ENCODE measurements at places on chromosomes 12 and 14.

GRCh38 chr12:5010151-5010550, 33.5 kb upstream of the KCNA5 start:
- DNase-seq, result no peak

- no peak for DNase-seq
Observed at GRCh38 chr12:128702371-128702770, 121.4 kb downstream of the SLC15A4 start.

DNA sequence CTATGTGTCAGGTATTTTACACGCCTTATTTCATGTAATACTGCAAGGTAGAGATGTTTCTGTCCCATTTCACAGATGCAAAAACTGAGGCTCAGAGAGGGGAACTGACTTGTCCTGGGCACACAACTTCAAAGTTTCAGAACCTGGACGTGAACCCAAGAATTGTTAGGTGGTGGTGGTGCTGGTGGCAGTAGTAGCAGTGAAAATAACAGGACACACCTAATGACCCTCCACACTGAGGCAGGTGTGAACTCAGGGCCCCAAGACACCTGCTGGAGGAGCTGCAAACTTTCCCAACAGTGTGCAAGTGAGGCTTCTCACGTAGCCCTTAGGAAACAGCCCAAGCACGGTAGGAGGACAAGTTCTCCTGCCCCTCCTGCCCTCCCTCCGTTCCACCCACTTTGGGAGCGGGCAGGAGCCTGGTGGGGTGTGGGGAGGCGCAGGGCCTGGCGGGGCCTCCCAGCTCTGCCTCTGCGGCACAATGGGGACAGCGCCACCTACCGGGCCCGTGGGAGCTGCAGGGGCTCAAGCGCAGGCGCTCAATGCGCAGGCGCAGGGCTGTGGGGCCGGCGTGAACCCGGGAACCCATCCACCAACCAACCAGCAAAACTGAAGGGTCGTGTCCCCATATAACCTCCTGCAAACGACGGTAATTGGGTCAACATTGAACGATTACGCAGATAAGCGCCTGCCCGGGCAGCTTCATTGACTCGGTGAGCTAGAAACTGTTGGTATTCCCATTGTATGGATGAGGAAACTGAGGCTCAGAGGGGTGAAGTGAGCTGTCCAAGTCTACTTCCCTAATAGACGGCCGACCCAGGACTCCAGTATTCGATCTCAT, 12.0 kb upstream of the TRPV4 start:
- peak; percentile 64 for DNase-seq

DNA sequence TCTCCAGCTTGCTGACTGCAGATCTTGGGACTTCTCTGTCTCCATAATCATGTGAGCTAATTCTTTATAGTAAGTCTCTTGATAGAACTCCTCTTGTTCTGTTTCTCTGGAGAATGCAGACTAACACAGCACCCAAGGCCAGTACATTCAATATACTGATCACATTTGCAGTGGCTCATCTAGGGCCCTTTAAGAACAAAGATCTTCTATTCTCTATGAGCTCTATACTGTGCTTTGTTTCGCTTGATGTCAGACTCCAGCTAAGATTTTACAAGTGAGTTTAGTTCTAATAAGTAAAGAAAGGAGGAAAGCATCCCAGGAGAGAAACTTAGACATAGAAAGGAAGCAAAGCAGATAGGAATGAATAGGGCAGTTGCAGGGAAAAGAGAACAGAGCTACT, 69.3 kb upstream of the TMPO start:
- no peak for DNase-seq

DNA sequence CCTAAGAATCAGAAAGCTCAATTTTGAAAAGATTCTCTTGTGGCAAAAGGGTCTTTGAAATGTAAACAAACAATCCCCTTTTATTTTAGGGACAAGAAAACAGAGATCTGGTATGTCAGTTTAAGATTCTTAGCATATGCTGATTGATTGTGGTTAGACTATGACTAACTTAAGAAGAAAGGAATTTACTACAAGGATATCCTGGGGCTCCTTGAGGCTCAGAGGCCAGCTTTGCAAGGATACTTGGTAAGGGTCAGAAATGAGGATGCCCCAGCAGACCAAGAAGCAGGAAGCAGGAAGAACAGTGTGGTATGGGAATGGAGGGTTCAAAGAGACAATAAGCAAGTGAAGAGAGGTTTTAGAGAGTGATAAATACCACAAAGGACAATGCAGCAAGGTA, 474.6 kb downstream of the ETNK1 start:
- DNase-seq, result no peak

DNA sequence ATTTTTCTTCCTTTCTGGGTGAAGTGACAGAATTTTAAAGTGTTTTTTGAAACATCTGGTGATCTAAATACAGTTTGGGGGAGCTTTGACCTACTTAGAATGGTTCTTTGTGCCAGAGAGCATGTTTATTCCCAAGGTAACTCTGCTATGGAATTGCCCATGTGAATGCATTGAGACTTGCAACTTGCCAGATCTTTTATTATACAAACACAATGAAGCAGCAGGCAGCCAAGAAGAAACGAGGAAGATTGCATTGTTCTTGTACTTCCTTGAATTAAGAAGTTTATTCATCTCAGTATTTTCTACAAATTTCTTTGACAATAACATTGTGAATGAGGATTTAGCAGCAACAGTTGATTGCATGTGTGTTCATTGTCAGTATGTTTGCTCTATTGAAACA, 55.5 kb downstream of the FGD4 start:
- DNase-seq, result no peak

- DNase-seq, result peak; percentile 12
Observed at GRCh38 chr12:95182868-95183415, 34.3 kb downstream of the FGD6 start.

GRCh38 chr12:62787023-62787422, 147.9 kb downstream of the PPM1H start:
- DNase-seq, result no peak

DNA sequence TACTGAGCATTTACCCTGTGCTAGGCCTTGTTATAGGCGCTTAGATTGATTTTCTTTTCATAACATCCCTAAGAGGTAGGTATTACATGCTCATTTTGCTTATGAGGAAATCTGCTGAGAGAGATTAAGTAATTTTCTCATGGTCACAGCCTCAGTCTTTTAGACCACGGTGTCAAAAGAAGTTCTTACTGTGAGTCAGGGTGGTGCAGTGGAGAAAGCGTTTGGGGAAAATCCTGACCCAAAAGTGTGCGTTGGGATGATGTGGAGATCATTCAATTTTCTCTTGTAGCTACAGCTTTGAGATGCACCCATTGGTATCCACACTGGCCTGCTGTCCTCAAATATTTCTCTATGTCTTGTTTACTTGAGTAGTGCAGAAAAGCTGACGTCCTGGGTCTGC, 8.2 kb downstream of the ANG start:
- DNase-seq, result no peak

- DNase-seq, result peak; percentile 27
Observed at GRCh38 chr12:48765753-48766162, 23.1 kb downstream of the ADCY6 start.

DNA sequence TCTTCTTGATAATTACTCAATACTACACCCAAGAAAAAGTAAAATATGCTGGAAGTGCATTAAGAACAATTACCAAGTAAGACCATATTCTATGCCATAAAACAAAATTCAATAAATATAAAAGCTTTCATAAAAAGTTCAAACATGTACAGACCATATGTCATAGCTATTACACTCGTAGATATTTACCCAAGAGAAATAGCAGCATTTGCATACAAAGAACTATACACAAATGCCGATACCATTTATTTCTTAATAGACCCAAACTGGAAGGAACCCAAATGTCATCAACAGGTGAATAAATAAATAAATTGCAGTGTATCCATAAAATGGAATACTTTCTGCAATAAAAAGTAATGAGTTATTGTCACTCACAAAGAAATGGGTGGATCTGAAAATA, 78.3 kb upstream of the SLC16A7 start:
- DNase-seq, result no peak

DNA sequence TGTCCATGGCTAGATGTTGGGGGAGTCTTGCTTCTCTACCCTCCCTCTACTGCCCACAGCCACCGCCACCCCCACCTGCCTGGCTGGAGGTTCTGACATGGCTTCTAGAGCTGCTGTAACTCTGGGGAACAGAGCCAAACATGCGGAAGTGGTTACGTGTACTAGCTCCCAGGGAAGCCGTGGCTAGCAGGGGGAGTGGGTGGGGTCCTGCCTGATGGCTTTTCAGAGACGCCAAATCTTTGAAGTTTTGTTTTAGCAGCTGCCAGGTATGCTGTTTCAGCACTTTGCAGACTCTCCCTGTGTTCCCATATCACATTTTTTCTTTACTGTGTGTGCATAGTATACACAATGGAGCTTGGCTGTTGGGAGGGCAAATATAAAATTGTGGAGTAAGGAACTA, 150.3 kb downstream of the TGFB3 start:
- peak; percentile 90 for DNase-seq

- DNase-seq, result no peak
Observed at GRCh38 chr12:113815031-113815430, 151.1 kb downstream of the RBM19 start.

DNA sequence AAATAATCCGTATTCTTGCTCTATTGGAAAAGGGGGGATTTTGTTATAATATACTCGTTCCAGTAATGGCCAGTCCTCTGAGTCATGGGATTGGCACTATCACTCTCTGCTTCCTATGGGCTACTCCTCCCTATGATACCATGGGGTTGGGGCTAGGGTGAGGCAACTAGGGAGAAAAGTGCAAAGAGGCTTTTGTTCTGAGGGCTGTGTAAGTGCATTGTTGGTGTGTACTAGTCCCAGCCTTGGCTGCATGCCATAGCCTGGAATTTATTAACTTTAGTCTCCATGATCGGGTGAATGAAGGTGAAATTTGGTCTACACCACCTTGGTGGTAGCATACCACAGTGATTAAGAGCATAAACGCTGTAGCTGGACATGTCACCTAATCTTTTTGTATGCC, 247.6 kb downstream of the RPAP3 start:
- no peak for DNase-seq

- DNase-seq, result no peak
Observed at GRCh38 chr12:128052777-128053176, 214.2 kb upstream of the TMEM132C start.

DNA sequence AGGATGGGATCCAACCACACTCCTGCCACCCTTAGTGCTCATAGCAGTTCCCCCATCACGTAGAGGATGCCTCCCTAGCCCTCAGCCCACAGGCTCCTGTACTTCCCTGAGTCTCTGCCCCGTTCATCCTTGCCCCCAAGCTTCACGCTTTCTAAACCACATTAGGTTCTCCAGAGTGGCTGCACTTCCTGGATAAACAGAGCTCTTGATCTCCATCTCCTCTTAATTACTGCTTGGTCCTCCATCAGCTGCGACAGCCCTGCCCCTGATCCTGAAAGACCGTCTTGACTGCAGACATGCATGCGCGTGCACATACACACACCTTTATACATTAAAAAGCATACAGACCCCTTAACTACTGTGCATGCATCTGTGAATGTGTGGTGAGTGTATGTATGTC, 530.0 kb downstream of the BCL11B start:
- DNase-seq, result no peak

DNA sequence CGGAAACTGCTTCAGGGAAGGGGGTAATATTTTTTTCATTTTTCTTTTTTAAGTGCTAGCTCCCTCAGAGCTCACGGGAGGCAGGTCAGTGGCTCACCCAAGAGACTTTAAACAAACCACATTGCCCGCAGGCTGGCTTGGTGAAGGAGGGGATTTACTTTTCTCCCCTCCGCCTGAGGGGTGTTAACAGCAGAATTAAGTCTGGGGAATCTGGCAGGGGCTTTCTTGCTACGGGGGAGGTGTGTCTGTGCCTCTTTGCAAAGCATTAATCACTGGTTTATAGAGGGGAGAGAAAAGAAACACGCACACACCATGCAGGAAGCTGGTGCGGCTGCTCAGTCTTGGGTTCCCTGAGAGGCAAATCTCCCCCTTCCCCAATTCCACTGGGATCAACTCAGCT, 26.2 kb upstream of the TBX3 start:
- no peak for DNase-seq

- no peak for DNase-seq
Observed at GRCh38 chr14:105473033-105473676, 1.5 kb upstream of the CRIP2 start.

DNA sequence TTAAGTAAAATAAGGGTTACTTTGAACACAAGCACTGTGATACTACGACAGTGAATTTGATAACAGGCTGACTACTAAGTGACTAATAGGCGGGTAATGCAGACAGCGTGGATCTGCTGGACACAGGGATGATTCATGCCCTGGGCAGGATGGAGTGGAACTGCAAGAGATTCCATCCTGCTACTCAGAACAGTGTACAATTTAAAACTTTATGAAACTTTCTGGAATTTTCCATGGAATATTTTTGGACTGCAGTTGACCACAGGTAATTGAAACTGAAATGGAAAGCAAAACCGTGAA, 46.0 kb downstream of the YEATS4 start:
- peak; percentile 93 for DNase-seq

- DNase-seq, result peak; percentile 79
Observed at GRCh38 chr14:51018521-51018920, 74.2 kb upstream of the PYGL start.

GRCh38 chr12:108939594-108939993, 59.7 kb downstream of the DAO start:
- no peak for DNase-seq

DNA sequence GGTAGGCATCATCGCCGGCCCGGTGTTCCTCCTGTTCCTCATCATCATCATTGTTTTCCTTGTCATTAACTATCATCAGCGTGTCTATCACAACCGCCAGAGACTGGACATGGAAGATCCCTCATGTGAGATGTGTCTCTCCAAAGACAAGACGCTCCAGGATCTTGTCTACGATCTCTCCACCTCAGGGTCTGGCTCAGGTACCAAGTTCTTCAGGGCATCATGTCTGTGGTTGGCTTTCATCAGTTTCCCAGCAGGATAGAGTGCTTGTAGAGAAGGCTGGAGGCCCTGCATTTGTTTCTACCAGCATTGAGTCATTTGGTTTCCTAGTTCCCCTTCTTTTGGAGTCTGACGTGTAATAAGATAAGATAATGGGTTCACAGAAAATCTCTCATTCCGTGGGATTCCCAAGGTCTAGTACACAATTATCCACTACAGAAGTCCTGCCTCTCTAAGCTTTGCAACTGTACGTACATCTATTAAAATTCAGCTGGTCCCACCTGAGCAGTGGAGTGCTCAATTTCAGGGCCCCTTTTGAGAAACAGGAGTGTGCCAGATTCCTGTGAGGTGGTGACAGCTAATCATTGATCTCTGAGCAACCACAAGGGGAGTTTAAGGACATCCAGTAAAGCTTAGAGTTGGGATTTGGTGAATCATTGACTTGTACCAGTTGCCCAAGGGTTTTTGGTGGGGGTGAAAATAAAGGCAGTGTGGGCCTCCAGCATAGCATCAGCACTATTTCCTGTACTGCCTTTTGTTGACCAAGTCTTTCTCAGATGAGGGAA, 25.1 kb downstream of the ACVR1B start:
- no peak for DNase-seq

DNA sequence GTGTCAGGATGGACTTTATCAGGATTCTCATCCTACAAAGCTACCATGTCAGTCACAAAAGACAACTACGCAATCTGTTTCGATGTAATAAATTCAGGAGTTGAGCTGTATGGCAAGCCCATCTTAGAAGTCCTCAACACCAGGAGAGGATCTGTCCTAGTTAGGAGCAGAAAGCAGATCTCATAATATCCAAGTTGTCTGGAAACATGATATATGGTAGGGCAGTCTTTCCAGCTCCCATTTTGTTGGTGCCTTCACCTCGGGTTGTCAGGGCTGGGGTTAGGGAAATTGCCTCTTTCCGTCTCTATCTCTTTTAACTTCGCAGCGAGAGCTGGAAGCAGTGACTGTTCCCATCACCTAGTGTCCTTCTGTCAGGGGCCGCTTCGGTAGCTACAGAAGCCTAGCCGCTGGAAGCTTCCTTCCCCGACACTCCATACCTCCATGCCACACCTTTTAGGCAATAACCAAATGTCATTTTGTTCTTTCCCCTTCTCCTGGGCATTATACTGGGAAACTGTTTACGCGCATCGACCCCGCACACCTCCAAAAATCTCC, 1.4 kb downstream of the NIN start:
- no peak for DNase-seq

Data from LHCN-M2 (cell line).